Hematopoietic multipotent progenitor cell treated with erythropoietin and hydrocortisone succinate and interleukin-3 and kit ligand, for 15 days (in vitro differentiated cells): ENCODE measurements at places on chromosomes 7 and 10.
A peak's percentile ranks its signal among the peaks of the same experiment; 100 is the strongest.

- no peak for DNase-seq
Measured at GRCh38 chr7:37815671-37816371, 32.6 kb upstream of the NME8 start.

DNA sequence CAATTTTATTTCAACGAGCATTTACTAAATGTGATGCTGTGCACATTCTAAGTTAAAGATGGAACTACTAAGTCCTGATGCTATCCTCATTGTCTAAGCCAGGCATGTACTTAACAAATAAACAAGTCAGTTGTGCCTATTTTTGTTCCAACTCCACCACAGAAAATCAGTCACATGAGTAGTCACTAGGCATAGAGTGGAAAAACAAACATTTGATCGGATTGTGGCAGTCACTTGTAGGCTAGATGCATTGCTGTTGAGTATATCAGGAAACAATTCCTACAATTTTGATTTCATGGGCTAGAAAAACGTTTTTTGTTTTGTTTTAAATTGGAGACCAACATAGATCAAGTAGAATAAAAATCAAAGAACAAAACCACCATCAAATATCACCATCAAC, 177.6 kb upstream of the SLC25A13 start:
- no peak for DNase-seq

- no peak for DNase-seq
Measured at GRCh38 chr10:62426600-62426999, 52.4 kb downstream of the ZNF365 start.

DNA sequence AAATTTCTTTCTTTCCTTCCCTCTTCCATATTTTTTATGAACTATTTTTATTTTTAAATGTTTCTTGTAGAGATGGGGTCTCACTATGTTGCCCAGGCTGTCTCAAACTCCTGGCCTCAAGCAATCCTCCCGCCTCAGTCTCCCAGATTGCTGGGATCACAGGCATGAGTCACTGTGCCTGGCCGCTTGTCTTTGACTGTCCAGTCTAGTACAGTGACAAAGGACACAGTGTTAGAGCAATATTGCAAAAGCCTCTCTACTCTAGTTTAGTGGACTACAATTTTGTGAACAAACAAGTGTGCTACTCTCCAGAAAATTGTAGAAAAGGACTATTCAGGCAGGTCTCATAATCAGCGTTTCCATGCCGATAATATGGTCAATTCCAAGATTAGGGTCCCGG, 11.0 kb downstream of the CPA4 start:
- no peak for DNase-seq

GRCh38 chr7:130768854-130769253, 34.8 kb upstream of the KLF14 start:
- DNase-seq = no peak

- DNase-seq = peak; percentile 10
Measured at GRCh38 chr10:99984211-99985034, 25.3 kb downstream of the DNMBP start.

DNA sequence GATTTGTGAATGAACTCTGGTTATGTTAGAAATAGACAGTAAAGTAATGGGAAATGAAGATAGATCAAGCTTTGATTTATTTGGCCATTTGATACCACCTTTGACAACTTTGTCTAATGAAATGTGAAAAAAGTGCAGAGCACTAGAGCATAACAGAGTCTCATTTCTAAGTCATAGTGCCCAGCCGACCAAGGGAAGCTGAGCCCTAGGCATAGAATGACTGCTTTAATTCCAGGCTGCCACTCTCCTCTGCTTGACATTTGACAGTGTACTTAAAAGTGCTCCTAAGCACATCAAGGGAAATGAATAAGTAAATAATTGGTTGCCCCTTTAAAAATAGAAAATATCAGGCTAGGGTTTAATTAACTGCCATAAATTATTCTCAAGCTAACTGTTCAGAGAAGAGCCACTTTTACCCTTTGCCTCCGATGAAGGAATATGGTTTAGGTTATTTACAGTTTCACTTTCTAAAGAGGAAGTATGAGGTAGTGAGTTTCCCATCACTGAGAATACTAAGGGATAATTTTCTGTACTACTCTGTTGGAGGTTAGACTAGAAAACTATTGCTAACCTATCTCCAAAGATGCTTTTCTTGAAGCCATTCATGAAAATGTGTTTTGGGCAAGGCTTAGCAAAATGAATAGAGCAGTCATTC, 591.6 kb downstream of the REEP3 start:
- DNase-seq = no peak

DNA sequence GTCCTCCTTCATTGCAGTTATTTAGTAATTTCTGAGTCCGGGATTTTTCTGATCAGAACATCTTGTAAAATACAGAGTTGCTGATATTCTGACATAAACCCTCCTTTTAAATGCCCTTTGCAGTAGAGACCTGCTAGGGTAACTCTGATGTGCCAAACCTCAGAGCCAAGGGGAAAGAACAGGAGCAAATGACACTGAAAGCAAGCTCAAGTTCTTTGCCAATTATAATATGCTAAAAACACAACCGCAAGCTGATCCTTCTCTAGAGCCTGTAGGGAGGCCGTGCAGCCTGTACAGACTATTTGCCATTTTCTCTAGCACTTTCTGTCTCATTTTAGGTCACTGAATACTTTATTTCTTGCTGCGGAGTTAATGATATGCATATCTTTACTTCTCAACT, 240.4 kb downstream of the CAMK1D start:
- no peak for DNase-seq

GRCh38 chr10:123997486-123998196, 95.8 kb downstream of the CHST15 start:
- no peak for DNase-seq

DNA sequence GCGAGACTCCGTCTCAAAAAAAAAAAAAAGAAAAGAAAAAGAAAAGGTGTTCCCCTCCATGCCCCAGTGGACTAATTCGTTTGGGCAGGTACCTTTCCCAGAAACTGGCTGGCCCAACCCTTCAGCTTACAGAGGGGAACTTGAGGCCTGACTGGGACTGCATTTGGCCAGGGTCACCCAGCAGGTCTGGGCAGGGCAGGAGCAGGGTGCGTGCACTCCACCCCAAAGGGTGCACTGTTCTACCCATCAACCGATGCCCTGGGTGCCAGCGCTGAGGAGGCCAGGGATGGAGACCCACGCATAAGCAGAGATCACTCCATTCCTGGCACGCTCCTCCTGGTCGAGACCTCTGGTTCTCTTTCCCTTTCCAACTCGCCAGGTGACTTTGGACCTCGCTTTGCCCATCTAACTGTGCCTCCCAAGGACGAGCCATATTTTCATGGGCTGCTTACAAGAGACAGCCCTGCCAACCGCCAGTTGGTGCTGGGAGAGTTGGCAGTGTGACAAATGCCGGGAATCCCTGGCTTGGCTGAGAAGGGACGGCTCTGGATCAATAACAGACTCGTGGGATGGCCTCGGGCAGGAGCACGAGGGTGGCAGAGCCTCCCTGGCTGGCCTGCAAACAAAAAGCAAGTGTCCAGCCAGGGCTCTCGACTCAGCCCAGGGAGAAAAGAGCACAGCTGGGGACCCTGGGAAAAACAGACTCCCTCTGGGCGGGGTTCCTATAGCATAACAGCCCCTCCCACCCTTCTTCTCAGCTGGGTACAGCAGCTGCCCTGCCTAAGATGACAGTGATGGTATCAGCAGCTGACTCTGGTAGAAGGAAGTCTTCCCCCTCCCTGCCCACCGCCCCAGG, 7.9 kb downstream of the HSPB1 start:
- no peak for DNase-seq

- no peak for DNase-seq
Measured at GRCh38 chr7:28152594-28152993, 28.0 kb downstream of the JAZF1 start.

GRCh38 chr10:17851611-17852010, 42.5 kb downstream of the MRC1 start:
- DNase-seq = no peak

DNA sequence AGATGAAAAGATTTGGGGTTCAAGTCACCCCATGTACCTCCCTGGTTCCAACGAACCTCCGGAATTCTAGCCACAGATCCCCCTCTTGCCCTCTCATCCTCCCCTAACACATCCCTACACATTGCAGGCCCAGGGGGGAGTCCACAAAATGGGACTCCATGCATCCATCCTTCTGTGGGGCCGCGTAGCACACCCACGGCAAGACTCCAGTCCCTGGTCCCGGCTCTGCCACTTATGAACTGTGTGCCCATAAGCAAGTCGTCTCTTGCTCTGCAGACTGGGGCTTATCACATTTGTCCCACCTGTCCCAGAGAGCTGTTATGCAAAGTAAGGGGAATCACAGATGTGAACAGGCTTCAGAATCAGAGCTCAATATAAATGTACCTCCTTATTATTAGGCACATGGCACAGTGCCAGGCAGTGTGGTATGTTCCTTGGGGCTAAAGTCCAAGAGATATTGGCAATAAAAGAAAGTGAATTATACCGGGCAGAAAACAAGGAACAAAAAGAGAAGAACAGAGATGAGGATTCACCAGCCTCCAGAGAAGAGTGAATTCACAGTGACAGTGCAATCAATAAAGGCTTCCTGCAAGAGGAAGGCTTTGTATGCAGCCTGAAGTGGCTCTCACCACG, 73.9 kb downstream of the KCNMA1 start:
- DNase-seq = no peak

DNA sequence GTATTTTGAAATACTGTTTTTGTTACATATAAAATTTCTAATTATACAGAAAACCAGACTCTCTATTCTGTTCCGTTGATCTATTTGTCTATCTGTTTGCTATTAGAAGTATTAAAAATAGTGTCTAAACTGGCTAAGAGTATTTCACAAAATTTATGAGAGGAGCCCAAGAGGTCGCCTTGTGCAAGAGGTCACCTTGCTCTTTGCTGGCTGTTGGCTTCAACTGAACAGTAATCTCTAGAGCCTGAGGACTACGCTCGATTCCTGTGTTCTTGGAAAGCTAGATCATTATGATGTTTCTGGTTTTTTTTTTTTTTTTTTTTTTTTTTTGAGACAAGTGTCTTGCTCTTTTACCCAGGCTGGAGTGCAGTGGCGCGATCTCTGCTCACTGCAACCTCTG, 428.6 kb downstream of the LRMDA start:
- no peak for DNase-seq

- DNase-seq = no peak
Measured at GRCh38 chr10:5184987-5185775, at the start of gene AKR1C8. Gene AKR1C8, minus strand, starts transcription at chr10:5185150. Its CDS starts 46 bp downstream, at chr10:5185104.

- no peak for DNase-seq
Measured at GRCh38 chr7:71705217-71705616, 573.3 kb downstream of the GALNT17 start.

DNA sequence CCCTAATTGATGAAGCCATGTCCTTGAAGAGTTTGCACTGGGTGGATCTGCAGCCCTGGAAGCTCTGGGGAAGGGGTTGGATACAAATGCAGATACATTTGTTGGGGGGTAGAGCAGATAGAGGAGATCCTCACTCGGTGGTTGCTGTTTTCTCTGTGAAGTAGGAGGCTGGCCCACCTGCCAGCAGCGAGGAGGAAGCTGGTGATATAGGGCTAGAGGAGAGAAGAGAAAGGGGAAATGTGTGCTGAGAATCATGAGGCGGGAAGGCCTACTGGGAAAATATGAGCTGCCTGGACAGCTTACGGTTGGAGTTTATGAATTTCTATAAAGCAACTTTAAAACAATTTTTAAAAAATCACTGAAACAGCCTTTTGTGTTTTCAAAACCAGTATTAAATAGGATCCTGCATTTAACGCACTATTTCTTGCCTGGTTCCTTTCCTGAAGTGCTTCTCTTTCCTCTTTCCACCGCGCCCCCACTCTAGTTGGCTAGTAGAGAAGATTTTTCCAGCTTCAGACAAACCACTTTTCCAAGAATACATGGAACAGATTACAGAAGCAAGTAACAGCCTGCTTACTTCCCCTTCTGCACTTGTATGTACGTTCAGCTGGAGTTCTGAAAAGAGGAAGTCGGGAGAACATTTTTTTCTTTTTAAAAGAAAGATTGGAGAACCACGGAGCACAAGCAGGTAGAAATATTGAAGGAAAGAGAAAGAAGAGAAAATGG, 100.6 kb upstream of the GLCCI1 start:
- no peak for DNase-seq

DNA sequence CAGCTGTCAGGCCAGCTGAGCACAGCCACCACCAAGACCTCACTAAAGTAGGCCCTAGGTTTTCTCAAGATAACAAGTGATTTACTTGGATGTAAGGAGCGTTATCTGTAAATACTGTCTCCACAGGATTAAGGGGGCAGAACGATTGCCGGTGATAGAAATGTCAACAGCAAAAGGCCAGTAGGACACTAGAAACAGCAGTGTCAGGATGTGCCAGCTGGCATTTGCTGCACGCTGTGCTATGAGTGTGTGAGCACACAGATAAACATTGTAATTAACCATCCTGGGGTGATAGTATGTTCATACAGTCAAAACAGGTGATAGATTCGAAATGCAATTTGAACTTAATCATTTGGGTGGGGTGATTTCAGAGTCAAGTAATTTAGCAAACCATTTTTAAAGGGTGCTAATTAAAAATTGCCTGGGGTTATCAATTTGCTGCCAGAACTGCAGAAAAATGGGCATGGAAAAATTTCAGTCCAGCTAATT, 36.3 kb upstream of the NOBOX start:
- no peak for DNase-seq

DNA sequence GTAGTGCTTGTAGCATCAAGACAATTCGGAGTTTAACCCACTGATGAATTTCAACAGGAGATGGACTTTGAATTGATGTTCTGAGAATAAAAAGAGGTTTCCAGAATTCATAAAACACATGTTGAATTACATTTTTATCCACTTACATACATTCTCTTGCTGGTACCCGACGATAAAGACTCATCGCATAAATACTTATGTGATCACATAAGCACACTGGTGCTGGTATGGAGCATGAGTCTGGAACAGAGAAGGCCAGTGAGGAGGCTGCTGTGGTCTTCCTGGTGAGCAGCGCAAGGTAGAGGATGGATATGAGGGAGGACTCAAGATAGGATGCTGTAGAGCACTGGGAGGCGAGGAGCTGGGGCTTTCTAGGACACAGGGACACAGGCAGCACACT, 109.0 kb downstream of the RNF216 start:
- DNase-seq = no peak
